ENCODE measurements at places on chromosomes 5 and 9.
A peak's percentile ranks its signal among the peaks of the same experiment; 100 is the strongest.

DNA sequence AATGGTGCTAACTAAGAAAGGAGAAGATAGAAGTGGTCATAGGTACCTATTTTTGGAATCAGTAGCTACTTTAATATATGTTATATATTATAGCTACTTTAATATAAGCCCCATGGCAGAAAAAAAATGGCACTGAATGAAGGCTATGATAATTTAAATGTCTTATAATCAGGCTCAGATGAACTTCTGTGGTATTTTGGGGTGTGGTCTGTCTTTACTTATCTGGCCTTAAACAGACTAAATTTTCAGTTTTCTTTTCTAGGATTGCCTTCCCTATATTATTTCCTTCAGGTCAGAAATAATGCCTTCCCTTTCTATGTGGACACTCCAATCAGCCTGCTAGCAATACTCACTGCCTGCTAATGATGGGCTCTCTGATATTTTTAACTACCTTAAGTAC lies 292.3 kb downstream of the SLF1 start:
- DNase-seq, result no peak

DNA sequence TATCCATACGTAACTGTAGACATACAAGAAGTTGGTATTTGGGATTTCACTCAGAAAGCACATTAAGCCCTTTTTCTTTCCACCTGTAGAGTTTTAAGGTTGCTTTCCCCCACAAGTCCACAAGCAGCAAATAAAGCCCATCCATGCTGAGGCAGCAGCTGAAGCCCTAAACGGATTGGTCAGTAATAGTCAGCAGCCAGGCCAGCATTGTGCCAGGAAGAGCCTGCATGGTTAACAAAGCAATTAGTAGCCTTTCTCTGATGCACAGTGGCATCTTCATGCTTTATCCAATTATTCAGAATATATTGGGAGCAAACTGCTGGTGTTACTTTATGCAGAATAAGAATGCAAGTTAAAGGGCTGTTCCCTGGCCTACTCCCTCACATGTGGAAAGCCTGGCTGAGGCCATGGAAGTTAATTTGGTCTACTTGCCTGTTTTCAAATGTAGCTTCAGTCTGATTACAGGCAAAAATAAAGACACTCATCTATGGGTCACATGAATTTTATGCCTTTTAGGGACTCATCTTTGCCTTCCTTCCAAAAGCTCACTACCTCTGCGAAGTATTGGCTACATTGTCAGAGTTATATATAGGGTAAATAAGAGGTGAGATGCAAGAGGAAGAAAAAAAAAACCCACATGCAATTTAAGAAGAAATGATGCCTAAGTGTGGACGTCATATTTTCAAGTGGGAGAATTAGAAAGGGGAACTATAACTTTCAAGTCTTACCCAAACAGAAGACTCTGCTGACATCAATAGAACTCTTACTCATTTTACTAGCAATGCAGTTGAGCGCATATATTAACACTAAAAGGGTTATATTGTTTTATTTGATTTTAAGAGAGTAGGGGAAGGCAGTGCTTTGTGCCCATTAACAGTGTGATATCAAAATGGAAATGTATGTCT lies 15.9 kb downstream of the EBF1 start:
- no peak for DNase-seq

DNA sequence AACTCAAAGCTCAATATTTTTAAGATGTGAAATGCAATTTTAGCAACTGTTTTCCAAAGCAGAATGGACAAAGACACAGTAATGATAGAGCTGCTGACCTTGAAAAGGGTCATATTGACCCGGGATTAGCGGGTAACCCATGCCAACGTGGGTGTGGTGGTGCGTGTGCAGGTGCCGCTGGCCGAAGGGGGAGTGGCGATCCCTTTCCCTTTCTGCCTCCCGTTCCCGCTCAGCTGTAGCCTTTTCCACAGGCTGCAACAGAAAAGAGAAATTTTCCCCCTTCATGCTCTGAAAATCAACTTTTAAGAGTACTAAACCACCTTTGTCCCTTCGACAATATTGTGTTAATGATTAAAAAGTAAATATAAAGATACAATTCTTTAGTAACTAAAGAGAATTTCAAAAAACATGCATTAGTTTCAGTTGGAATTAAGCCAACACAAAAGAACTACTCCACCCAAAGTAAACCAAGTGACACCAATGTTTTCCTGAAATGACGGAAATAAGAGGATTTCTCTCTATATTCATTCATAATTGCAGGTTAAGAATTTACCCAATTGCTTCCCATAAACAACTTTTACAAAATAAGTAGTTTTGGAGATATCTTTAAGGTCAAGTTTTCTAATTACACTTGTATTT lies 105.2 kb downstream of the ZNF608 start:
- DNase-seq, result no peak

DNA sequence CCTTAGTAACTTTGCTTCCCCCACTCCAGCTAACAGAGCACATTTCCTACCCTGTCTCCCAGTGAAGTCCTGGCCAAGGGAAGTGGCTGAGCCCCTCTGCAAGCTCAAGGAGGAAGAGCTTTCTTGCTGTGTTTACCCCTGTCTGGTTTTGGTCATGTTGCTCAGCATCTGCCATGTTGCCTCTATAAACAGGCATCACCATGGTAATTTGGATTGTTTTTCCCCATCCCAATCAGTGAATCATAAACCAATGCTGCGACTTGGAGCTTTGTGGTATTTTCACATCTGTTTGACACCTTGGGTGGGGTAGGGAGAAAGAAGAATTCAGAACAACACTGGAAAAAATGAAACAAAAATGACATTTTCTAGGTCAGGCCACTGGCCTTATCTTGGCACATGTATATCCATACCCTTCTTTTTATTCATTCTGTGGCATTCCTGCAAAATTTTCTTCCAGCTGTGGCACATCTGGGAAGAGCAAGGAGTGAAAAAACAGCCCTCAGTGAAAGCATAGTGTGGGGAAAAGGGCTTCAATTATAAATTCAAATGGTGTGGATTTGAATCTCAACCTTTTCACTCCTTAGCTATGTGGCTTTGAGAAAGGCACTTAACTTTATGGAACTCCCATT lies 42.5 kb downstream of the SLIT3 start:
- DNase-seq, result peak; percentile 84

DNA sequence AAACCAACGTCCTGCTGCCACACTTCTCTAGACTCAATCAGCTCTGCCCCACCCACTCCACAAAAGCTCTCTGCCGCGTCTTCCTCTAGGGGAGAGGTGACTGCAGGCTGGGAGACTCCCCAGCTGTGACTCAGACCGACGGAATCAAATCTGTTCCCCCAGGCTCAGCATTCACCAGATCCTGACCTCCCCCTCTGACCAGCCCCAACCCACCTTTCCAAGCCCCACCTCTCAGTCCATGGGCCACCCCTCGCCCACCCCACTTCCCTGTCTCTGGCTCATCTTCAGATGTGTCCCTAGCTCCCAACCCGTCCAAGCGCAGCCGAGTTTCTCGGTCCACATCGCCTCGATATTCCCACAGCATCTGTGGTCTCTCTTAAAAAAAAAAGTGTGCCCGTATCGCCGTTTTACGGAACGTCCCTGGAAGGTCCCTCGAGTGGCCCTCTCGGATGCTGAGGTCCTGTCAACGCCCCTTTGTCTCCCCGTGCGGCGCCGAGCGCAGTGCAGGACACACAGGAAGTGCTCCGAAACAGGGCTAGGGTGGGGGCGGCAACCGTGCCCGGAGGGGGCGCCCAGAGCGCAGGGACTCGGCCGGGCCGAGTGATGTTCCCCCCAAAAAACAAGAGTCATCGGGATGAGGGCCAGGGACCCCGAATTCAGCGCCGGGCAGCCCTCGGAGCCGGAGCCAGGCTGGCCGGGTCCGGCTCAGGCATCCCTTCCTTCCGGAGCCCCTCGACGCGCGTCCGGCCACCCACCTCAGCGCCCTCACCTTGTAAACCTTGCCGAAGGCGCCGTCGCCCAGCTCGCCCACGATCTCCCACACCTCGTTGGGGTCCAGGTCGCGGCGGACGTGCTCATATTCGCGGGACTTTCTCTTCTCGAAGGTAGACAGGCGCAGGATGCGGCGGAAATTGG lies 649 bp downstream of the STK10 start:
- peak; percentile 29 for DNase-seq

DNA sequence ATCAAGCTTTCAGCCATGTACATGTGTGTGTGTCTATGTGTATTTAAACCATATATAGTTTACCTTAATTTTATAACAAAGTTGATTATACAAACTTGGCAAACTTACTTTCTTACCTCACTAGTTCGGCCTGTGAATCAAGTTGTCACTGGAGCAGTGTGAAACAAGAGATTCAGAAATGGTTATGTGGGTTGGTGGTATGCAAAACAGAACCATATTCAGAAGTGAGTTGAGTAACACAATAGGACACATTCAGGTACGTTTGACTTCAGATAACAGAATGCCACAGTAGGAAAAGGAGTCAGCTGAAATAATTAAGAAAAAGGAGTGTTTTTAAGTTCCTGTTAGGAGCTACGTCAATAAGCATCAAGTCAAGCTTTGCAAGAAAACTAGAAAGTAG lies 21.5 kb downstream of the XPA start:
- DNase-seq, result no peak

- no peak for DNase-seq
These were observed 111.9 kb upstream of the FST start for GRCh38 chr5:53368516-53368915.

Measured in AG09319 (cell line).